ENCODE measurements at places on chromosomes 16 and 17.

DNA sequence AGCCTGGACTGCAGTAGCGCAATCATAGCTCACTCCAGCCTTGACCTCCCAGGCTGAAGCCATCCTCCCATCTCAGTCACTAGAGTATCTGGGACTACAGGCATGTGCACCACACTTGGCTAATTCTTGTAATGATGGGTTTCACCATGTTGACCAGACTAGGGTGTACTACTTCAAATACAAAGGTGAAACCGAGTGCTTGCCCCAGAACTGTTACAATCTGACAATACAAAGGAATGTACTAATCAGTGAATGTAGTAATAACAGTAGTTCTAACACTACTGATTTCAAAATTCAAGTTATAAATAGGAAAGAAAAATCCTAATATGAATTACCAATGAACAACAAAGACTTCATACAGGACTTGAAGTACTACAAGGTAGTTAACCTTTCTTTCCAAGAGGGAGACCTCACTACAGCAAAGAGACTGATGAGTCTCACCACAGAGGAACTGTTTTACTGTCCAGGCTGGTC lies 24.4 kb downstream of the CRK start:
- no peak for DNase-seq

DNA sequence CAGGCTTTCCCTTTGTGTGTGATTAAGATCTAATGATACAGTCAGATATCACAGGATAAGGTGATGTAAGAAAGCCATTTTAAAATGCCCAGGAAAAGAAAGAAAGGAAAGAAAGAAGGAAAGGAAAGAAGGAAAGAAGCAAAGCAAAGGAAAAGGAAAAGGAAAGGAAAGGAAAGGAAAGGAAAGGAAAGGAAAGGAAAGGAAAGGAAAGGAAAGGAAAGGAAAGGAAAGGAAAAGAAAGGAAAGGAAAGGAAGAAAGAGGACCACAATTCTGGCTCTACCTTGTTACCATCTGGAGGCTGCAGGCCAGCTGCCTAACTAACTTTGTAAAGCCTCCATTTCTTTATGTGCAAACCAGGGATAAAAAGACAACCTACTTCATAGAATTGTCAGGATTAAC lies 131.6 kb downstream of the DYNLRB2 start:
- no peak for DNase-seq

DNA sequence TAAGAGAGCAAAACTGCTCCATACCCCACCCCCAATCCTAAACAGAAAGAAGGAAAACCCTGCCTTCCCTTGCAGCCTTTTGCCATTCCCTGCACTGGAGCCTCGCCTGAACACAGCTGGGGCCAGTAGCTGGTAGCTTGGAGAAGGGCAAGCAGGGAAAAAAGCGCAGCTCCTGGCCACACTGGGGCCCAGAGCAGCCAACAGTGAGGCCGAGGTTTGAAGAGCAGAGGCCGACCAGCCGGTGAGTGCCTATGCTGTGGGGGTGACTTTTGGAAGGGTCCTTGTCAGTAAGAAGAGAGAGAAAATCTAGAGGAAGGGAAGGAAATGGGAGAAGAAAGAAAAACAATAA lies 3.2 kb upstream of the HOXB9 start:
- no peak for DNase-seq

DNA sequence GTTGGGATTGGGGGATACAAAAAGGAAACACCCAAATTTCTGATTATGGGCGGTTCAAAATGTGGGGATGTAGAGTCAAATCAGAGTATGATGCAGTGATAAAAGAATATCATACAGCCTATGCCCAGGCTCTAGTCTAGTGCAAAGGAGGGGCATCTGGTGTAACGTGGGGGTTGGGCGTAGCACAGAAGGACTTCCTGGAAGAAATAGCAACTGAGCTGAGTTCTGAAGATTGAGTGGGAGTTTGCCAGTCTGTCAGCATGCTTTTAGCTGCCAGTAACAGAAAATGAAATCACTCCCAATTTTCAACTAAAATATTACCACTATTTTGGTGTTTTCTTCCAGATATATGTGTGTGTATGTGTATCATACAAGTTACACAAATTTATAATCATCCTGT lies 196.9 kb downstream of the SPECC1 start:
- no peak for DNase-seq

DNA sequence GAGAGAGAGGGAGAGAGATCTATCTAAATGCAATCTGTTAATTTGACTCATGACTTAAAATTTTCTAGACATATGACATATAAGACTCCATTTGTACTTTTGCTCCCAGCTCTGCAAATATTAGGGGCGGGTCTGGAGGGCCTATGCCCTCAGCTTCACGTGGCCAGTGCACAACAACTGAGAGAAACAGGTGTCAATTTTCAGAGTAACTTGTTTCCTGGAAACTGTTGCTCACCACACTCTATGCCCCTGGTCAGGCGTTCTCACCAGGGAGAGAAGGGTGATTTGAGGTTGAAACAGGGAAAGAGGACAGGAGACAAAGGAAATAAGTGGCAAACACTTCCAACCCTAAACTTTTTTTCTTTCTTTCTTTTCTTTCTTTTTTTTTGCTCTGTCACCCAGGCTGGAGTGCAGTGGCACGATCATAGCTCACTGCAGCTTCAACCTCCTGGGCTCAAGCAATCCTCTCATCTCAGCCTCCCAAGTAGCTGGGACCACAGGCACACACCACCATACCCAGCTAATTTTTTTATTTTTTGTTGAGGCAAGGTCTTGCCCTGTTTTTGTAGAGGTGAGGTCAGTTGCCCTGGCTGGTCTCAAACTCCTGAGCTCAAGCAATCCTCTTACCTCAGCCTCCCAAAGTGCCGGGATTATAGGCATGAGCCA lies 270.0 kb downstream of the SLC39A11 start:
- DNase-seq, result no peak

GRCh38 chr16:28951410-28951943 lies 740 bp downstream of the NFATC2IP start:
- DNase-seq, result no peak

DNA sequence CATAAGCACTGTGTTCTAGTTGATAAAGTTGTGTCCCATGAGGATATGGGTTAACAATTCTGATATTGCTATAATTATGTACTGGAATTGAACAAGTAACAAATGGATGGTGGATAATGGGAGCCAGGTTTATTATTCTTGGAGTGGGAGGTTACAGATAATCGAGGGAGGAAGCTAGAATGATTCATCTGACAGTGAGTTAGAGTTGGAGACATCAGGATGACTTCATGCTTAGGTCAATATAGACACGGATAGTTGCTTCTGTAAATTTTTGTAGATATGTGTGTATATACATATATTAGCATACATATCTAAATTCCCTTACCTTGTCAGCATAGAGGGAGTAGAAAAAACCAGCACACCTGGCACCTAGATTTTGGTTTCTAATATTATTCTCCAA lies 293.4 kb downstream of the SHISA9 start:
- DNase-seq, result no peak

- DNase-seq, result no peak
These were observed 172.5 kb downstream of the WWOX start for GRCh38 chr16:78271981-78272380.

- DNase-seq, result no peak
These were observed 53.1 kb downstream of the MRM3 start for GRCh38 chr17:835263-835662.

- no peak for DNase-seq
These were observed 121.3 kb downstream of the METRNL start for GRCh38 chr17:83200751-83201150.

- no peak for DNase-seq
These were observed 38.9 kb downstream of the USP31 start for GRCh38 chr16:23110257-23110899.

DNA sequence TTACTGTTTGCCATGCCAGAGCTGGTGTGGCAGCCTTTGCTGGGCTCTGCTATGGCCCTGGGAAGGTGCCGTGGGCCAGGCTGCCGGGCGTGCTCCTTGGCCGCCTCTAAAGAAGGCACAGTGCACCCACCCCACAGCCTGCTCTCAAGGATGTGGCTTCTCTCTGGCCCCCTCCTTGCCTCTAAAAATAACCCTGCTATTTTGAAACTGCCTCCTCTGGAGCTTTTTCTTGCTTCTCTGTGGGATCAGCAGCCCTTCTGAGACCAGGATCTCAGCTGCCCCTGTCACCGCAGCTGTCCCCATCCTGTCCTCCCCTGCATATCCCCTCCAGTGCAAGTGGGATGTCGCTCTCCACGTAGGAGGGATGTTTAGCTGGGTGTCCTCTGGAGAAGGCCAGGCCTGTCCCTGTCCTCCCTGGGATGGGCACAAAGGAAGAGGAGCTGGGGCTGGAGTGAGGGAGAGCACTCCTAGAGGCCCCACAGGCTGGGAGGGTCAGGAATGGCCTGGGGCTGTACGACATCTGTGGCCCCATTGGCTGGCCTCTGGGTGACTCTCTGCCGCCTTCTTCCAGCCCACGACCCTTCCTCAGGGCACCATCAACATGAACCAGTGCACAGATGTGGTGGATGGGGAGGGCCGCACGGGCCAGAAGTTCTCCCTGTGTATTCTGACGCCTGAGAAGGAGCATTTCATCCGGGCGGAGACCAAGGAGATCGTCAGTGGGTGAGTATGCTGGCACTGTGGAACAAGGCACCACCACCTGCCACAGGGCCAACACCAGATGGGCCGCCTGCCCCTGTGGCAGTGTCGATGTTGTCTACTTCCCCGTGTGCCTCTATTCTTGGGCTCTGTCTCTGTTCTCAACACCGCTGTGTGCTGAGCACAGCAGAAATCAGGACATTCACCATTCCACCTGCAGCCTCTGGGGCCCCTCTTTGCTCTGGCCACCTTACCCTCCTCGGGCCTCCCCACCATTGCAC lies 79.7 kb downstream of the PLD6 start:
- DNase-seq, result no peak

- DNase-seq, result no peak
These were observed 21.7 kb downstream of the CENPX start for GRCh38 chr17:82000803-82001570.

- DNase-seq, result no peak
These were observed 31.3 kb downstream of the ARHGAP23 start for GRCh38 chr17:38459567-38459966.

- no peak for DNase-seq
These were observed 3.6 kb downstream of the SOX9 start for GRCh38 chr17:72124438-72124775.

DNA sequence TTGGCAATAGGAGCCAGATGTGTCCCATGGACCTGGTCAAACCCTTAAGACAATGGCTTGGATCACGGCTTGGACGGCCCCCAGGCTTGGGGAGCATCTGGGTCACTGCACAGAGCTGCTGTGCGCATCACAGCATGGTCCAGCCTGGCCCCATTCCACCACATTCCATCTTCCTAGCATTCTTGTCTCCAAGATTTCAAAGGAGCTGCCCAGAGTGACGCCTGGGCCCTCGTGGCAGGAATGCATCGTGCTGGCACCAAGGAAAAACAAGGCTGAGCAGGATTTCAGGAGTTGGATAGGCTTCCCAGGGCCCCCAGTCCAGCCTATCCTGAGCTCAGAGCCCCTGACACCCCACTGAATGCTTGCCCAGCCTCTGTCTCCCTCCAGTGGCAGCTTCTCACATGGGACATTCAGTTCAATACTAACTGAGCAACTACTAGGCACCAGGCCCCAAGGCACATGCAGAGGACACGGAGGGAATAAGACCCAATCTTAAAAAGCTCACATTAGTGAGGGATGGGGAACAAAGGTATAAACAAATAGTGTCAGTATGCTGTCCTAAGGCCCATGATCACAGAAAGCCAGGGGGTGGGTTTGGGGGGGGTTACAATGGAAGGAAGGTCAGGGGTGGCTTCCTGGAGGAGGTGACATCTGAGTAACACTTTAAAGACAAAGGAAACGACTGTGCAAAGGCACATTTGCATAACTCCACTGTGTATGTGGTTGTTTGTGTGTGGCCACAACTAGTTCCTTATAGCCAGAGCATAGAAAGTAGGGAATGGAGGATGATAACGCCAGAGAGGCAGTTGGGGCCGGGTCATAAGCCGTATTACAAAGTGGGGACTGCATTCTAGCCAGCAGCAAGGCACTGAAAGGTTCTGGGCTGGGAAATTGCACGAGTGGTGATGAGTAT lies 34.1 kb downstream of the TK2 start:
- DNase-seq, result no peak

GRCh38 chr17:61307905-61308886 lies 91.4 kb upstream of the TBX2 start:
- no peak for DNase-seq

DNA sequence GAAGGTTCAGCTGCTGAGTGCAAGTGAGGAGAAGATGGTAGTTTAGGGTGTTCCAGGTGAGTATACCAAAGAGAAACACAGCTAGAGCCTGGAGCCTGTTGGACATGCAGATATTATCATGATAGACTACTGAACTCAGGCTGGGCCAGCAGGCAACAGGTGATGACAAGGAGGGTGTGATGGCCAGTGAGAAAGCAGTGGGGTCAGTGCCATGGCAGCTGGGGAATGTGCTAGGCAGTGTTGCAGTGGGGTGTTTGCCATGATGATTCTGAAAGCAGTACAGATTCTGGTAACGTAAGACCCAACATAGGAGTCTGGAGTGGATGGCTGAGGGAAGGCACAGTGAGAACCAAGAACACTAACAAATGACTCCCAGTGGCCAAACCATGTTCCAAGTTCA lies 57.4 kb downstream of the SHISA6 start:
- DNase-seq, result no peak

DNA sequence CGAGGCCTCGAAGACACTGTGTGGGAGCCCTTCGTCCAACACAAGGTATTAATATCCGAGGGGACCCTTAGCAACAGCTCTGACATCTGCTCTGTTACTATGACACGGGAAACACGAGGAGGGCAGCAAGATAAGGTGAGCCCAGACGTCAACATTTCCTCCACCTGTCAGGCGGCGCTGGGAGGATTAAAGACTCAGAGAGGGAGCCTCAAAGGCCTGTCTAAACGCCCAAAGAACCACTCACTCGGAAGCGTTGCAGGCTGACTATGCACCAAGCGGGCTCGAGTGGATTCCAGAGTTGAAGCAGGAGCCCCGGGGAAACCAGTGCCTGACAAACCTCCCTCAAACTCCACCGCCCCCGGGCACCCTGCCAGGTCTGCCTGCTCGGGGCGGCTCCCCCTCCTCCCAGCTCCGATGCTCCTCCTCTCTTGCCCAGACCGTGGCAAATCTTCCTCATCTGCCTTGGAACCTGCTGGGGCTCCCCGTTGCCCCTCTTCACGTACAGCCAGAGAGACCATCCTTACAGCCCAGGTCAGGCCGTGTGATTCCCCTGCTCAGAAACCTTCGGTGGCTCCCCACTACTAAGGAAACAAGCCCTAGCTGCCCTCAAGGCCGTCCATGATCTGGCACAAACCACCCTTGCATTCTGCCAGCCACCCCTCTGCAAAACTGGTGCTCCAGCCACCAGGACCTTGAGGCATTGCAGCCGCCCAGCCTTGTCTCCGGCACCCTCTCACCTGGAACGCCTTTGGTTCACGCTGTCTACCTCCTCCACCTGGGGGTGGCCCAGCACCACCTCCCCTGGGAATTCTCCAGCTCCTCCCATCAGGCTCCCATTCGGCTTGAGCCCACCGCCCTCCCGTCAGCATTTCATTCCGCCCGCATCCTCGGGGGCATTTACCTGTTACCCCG lies 16.2 kb downstream of the RPH3AL start:
- no peak for DNase-seq

- no peak for DNase-seq
These were observed 5.9 kb downstream of the GSPT1 start for GRCh38 chr16:11909653-11910545.

GRCh38 chr16:69917739-69918138 lies 33.4 kb upstream of the CLEC18A start:
- DNase-seq, result no peak

- DNase-seq, result no peak
These were observed 66.6 kb downstream of the SIAH1 start for GRCh38 chr16:48318630-48319029.

Measured in neural crest cell (in vitro differentiated cells).